Sciatic nerve (tissue), 2 donors: ENCODE measurements at places on chromosomes 3 and 15. TPM values are rescaled to one million over a fixed set of nuclear protein-coding genes. Genes with fewer than 3 reads are reported as not detected.

DNA sequence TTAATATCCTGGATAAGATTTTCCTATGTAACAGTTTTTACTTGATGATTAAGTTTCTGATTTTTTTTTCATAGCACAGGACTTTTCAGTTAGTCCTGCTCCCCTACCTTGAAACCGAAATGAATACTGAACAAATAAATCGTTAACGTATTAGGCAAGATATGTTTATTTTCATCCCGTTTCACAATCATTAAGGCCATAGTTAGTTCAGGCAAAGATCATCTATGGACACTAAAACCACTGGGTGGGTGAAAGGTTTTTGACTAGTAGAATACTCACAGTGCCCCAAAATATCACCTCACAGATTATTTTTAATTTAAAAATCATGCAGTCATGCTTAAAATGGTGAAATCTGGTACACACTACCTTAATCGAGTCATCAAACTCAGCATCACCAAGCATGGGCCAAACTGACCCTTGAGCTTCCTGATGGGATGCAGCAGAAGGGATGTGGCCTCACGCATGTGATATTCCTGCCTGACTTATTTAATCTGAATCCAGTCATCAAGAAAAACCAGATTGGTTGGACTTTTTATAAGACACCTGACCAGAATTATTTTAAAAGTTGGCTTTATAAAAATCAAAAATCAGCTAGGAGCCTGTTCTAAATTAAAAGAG, 365.0 kb downstream of the LPP start:
- no peak for DNase-seq

RCN2 gene
- 38.3 TPM for total RNA-seq

DNA sequence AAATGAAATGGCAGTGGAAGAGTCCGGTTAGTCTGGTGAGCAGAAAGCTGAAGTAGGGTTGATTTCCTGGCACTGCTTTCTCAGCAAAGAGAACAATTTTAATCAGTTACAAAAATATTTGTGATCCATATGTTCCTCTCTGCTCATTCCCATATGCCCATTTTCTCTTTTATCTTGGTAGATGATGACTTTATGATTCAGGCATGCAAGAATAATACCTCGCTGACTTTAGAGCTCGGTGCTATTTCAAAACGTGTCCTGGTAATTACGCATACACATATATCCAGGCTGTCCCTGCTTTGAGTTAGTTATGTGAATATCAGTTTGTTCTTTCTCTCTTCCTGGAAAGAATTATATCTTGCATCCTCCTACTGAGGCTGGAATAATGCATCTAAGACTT, 38.5 kb downstream of the ARPP21 start:
- no peak for DNase-seq

GRCh38 chr15:35693886-35694285, 147.9 kb upstream of the DPH6 start:
- DNase-seq = no peak

- DNase-seq = no peak
These were observed 21.4 kb upstream of the KCTD6 start for GRCh38 chr3:58470363-58471024.

PTPRG gene
- total RNA-seq = 67.7 TPM

DNA sequence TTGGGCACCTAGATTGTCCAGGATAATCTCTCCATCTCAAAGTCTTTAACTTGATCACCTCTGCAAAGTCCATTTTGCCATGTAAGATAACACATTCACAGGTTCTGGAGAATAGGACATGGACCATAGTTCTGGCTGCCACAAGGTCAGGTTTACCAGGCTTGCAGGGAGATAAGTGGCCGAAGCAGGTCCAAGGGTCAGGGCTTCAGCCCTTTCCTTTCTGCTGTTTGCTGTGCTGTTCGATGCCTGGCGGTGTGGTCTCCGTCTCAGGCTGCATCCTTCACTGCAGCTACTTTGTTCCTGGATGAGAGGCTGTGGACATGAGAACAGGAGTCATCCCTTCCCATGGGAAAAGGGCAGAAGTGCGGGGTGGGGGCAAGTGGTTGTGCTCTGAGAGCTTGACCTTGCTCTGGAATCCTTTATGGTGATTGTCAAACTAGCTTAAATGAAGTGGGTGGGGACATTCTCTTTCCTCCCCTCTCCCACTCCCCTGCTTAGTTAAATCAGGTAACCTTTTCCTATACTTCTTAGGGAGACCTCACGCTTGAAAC, 320.2 kb upstream of the C2CD4B start:
- no peak for DNase-seq

DNA sequence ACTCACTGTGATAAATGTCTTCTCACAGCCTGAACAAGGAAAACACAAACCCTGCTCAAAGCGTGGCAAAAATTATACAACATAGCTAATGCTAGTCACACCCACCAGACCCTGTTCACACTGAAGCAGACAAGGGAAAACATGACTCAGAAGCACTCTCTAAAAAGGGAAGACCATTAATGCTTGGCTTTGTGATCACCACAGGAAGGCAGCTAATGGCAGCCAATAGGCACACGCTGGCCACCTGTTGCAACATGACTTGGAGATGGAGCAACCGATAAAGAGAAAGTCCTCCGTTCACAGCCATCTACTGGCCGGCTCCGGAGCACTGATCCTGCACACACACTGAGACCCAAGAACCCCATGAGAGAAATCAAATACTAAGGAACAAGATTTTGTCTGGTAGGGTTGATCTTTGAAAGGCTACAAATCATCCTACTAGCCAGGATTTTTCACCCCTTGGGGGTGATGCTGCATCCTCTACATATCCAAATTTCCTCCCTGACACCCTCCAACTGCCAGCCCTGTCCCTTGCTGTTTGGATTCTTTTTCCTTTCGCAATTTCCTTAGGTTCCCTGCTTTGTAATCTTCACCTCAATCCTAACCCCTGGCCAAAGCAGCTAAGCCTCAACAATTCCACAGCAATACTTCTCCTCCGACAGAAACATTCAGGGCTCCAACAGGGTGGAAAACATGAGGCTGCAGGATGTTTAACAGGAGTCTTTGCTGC, 3.2 kb downstream of the ZXDC start:
- peak; percentile 76 for DNase-seq

RASL12 gene
- total RNA-seq = 23.0 TPM

GRCh38 chr3:194339840-194340239, 11.3 kb downstream of the CPN2 start:
- no peak for DNase-seq

DNA sequence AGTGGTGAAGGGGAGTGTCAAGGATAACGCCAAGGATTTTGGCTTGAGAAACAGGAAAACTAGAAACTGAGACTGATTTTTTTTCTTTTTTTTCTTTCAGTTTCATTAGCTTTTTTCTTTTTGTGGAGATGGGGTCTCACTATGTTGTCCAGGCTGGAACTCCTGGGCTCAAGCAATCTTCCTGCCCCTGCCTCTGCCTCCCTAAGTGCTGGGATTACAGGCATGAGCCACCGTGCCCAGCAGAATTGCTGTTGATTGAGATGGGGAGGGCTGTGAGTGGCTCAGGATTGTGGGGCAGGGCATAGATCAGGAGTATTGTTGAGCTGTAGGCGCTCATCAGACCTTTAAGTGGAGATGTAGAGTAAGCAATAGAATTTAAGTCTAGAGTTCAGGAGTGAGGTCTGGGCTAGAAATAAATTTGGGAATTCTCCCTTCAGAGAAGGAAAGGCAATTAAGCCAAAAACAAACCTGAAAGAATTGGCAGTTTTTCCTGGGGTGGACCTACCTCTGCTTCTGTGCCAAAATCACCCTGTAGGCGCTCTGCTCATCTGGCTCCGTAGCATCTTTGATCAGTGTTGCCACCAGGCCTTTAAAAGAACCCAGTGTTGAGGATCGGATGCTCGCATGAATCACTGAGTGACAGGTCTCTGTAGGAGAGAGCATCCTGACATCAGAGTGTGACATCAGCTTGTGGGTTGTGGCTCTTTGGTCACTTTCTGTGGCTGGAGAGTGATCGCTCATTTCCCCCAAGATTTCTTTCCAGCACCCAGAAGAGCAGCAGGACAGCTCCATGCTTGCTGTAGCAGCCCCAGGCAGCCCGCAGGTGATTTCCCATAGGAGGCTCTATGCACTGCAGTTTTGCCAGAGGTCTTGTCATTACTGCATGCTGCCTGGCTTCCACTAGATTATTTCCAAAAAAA, 15.8 kb downstream of the ABHD17C start:
- no peak for DNase-seq

SLC9C1 gene
- total RNA-seq = 0.94 TPM

DNA sequence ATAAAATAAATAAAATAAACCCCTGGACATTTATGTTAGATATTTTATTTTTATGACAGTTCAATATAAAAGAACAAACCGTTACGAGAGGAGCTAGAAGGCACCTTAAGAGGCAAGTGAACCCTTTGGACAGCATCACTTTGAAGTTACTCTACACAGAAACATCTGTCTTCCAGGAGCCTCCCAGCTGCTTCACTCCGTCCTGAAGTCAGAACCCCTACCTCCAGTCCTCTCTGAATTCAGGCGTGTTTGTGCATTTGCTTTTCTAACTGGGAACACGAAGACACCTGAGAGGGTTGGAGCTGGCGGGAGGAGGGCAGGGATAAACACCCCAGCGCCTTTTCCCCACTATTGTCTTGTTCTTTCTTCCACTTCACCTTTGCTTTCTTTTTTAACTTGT, 46.2 kb downstream of the CMTM7 start:
- no peak for DNase-seq

- no peak for DNase-seq
These were observed 267 bp upstream of the CFAP92 start for GRCh38 chr3:128994173-128994512.

GRCh38 chr3:172194702-172195406, 155.5 kb downstream of the FNDC3B start:
- DNase-seq = no peak

DNA sequence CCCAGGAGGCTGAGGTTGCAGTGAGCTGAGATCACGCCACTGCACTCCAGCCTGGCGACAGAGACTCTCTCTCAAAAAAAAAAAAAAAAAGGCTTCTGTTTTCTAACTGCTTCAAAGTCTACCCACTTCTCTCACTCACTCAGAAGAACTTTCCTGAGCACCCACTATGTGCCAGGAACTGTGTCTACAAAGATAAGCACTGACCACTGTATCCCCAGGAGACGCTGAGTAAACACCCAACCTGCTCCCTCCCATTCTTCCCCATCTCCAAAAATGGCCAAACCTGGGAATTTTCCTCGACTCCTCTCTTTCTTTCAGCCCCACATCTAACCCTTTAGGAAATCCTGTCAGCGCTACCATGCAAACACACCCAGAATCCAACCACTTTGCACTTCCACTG, 12.5 kb downstream of the RUVBL1 start:
- no peak for DNase-seq

GRCh38 chr15:95715116-95715903, 615.2 kb upstream of the NR2F2 start:
- DNase-seq = no peak

DNA sequence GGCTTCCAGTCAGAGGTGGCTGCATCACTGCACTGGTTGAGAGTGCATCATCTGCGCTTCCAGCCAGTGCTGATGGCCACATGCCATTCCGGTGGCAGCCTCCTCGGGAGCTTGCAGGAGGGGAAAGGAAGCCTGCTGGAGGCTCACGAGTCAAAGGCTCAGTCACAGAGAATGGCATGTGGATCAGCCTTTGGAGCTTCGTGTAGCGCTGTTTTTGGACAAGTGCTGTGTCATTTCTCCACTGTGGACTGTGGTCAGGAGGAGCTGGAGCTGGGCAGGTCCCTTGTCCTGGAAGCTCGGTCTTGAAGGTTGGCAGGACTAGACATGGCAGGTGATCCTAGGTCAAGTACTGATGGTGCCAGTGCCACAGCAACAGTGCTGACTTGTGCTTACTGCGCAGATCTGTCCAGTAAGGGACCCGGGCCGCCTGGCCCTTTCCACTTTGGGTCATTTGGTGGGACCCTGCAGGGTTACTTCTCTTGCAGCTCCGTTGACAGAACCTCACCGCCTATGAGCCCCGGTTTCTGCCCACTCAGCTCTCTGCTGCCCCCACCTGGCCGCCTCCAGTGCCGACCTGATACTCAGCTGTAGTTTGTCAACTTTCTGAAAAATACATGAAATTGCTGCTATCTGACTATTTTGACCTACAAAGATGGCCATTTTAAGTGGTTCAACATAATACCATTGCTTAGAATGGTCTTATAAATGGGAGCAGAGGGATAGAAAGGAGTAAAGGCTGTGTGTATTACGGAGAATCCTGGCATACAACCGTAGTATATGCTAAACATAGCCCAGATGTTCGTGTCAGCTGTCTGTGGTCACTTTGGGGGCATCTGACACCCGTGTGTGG, 27.6 kb upstream of the TRPM1 start:
- peak; percentile 88 for DNase-seq

LSM3 gene
- total RNA-seq = 8.9 TPM

- no peak for DNase-seq
These were observed 137.4 kb downstream of the MBNL1 start for GRCh38 chr3:152405915-152406802.

- no peak for DNase-seq
These were observed 17.4 kb downstream of the AADACL2 start for GRCh38 chr3:151751161-151751560.

DNA sequence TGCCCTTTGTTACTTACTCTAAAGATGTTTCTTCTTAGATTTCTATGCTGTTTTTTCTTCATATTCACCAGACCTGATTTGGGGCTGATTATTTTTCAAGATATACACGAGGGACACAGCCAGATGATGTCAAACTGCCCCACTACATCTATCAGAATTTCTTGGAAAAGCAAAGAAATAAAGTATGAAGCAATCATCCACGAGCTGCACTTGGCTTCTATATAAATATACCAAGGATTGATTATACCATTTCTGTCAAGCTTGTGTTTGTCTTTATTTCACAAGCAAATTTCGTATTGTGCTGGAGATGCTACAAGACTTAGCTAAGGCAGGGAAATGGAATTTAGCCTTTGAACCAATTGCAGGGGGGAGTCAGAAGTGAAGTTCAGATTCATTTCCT, 715.1 kb upstream of the NR2F2 start:
- no peak for DNase-seq

FEZF2 gene
- not detected for total RNA-seq

GRCh38 chr3:5428607-5429516, 241.4 kb downstream of the EDEM1 start:
- DNase-seq = no peak

- no peak for DNase-seq
These were observed 32.1 kb upstream of the HEG1 start for GRCh38 chr3:125087768-125088391.

GRCh38 chr15:65937054-65937453, 67.8 kb downstream of the RAB11A start:
- no peak for DNase-seq

DNA sequence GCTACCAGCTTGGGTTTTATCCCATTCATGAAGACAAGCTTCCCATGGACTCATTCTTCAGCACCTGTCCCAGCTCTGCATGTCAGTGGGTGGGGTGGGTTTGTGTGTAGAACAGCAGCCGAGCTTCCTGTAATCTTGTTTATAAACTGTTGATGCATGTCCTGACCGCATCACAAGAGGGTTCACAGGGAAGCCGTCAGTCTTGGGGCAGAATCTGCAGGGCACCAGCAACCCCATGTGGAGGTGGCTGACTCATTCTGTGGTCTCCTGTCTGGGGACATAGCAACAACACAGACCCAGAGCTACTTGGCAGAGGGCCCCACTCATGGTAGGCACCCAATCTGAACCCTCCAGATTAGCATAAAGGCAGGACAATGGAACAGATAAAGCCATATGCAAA, 35.6 kb downstream of the DAPK2 start:
- no peak for DNase-seq

BOC gene
- 114 TPM for total RNA-seq

- no peak for DNase-seq
These were observed 331.4 kb upstream of the WNT5A start for GRCh38 chr3:55818485-55818884.

ATP13A5 gene
- total RNA-seq = not detected
